Activated T-helper 1 cell treated with anti-CD3 and anti-CD28 coated beads, Interleukin-2, amount 50 U/mL, for 16 hours (primary cell): ENCODE measurements at places on chromosomes 3 and 15.

DNA sequence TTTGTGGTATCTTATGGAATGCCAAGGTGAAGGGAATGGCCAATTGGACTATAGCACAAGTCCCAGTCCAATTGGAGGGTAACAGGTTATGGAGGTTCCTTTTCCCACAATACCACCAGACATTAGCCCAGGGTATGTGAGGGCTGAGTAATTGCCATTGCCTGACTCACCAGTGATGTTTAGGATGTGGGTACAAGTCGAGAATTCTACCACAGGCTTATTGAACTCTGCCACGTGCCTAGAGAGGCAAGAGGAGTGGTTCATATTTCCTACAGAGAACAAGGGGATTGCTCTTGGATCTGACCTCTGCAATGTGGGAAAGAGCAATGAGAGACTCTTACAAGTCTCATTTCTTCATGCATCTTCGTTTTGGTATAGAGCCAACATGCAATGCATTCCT, 85.0 kb upstream of the XCR1 start:
- no peak for DNase-seq

DNA sequence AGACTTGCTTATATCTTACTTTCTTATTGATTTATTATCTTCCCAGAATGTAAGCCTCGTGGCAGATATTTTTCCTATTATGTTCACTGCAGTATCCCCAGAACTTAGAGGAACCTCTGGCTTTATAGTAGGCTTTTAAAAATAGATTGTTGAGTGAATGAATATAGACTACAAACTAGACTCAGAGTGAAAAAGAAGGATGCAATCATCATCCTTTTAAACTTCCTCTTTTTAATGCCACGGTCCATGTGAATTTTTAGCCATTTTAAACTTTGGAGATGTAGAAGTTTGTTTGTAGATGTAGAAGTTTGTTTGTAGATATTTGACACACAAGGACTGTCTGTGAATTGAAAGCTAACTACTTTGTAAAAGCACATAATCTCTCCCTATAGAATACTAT, 7.2 kb upstream of the P2RY12 start:
- no peak for DNase-seq

DNA sequence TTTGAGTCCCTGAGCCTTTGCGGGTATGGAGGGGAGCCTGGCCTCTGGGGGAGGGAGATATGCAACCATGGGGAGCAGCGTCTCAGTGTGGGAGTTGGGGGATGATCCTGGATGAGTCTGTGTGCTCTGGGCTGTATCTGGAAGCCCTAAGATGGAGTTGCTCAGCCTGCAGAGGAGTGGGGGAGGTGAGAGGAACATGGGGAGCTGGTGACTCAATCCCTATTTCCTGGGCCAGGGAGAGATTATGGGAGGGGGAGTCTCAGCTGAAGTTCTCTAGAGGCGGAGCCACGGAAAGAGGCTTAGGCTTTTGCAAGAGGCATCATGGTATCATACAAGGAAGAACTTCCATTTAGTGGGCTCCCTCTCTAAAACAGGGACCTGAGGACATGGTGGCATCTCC, 59.5 kb upstream of the TMEM115 start:
- DNase-seq = no peak

- no peak for DNase-seq
Measured at GRCh38 chr3:71494212-71494611, 89.3 kb downstream of the FOXP1 start.

DNA sequence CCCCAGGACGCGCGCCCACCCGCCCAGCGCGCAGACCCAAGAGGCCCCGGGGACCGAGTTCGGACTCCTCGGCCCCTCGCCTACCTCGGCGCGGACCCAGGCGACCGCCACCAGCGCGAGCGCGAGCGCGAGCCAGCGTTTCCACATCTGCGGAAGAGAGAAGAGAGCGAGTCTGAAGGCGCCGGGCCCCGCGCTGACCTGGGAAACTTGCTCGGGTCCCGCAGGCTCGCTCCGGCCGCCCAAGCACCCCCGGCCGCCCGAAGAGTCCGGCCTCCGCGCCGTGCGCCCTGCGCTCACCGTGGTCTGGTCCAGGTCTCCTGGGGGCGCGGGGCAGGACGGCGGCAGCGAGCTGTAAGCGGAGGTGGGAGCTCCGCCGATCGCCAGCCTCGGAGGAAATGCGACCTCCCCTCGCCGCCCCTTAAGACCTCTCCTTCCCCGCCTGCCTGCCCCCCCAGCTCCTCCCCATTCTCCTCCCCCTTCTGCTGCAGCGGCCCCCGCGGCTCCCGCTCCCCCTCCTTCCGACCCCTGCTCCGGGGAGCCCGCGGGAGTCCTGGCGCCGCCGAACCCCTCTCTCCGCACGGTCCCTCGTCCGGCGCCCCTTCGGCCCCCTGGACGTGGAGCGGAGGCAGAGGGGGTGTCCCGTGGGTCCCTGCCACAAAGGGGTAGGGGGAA, at the start of gene FSTL1:
TSS of gene FSTL1 (minus strand) at position 393 of the 672 bp plus-strand sequence. CDS start at position 147, 246 bp downstream.
- DNase-seq = no peak

- DNase-seq = no peak
Measured at GRCh38 chr3:151843275-151843674, 29.4 kb downstream of the AADAC start.

- DNase-seq = no peak
Measured at GRCh38 chr3:54905261-54905888, 22.5 kb downstream of the LRTM1 start.

DNA sequence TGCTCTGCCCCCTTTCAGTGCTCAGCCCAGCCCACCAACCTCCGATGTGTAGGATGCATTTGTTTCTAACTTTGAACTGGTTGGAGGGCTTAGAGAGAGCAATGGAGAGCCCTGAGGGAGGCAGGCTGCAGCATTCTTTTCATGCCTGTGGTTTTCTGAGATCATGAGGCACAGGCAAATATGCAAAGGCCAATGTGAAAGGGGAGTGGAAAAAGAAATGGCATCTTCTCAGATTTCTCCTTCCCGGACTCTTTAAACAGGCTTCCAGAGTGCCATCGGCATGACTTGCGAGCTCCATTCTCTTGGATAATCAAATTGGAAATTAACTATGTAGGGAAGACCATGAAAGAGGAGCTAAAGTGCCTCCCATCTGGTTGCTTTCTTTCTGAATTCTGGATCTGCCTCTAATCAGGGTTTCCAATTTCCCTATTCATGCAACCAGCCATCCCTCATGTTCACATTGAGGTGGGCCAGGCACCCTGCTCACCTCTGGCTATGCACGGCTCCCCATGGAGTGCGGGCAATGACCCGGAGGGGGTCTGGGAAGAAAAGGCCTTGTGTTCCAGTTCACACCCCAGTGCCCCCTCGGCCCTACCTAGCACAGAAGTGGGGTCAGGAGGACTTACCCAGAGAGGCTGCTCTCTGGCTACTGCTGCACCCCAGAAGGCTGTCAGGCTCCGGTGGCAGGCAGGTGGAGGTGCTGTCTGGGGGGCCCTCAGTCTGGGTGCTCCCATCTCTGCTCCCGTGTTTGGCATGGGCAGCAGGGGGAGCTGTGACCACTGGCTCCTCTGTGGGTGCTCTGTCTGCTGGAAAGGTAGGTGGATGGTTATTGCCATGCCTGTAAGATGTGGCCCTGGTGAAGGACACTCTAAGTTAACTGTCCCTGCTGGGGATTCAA, 16.1 kb downstream of the AMOTL2 start:
- no peak for DNase-seq

DNA sequence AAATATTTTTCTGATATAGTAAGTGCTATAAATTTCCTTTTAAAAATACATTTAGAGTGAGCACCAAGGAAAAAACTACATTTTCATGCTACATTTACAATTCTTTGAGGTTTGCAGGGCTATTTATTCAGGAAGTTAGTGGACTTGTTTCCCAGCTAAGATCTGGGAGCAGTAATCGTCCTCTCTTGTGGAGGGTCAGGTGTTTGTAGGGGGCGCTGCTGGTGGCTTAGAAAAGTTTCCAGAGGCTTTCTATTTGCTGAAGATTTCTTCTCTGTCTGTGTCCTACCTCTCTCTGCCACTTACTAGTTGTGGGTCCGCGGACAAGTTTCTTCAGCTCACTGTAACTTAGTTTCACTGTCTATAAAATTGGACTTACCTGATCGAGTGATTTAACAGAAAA, 163.9 kb downstream of the PEX5L start:
- DNase-seq = no peak

DNA sequence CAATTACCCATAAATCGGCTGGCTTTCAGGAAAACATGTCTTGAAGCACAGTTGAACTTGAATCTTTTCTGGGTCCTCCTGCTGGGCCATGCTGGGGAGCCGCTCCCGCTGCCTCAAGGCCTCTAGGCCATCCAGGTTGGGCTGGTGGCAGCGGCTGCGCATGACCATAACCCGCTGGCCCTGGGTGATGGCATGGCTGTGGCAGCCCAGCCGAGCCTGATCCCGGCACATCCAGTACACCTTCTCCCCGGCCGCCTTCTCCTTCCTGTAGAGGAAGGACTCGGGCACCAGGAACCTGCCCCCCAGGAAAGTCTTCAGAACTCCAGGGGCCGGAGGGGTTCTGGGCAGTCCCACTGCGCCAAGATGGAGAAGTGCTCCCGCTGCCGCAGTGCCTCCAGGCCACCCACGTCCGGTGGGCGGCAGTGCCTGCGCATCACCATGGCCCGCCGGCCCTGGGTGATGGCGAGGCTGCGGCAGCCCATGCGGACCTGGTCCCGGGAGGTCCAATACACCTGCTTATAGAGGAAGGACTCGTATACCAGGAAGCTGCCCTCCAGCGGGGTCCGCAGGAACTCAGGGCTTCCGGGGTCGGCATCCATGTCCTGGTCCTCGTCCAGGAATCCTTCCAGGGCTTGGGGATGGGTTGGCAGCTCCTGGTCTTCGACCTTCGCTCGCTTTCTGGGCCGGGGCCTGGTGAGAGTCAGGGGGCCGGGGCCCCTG, 84.3 kb upstream of the FXR1 start:
- no peak for DNase-seq

GRCh38 chr3:158935846-158936245, 134.0 kb downstream of the MFSD1 start:
- DNase-seq = no peak

DNA sequence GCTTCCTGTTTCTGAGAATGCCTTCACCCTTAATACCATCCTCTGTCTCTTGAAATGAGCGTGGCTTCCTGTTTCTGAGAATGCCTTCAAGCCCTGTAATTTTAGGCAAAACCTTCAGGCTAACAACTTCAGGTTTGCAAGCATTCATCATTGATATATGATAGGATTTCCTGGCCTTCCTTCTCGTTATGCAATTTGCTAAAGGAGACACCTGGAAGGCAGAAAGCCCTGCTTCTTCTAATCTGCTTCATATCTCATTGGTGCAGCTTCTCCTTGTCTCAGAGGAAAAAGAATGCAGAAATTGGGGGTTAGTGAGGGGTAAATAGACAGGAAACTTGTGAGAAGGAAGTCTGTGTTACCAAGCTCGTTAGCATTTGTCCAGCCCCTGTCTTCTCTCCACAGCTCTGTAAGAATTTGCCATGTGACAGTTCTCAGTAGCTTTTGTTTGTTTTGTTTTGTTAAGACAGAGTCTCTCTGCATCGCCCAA, 7.3 kb downstream of the ARL6IP5 start:
- no peak for DNase-seq

DNA sequence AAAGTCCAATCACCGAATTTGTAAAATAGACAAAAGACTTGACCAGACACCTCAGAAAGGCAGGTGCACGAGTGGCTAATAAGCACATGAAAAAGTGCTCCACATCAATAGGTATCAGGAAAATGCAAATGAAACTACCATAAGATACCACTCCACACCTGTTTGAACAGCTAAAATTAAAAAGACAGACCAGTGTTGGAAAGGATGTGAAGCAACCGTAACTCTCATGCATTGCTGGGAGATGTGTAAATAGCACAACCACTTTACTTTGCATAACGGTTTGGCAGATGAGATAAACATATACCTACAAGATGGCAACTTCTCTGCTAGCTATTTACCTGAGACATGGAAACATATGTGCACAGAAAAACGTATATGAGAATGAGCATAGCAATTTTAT, 56.9 kb downstream of the CADPS start:
- DNase-seq = no peak

- no peak for DNase-seq
Measured at GRCh38 chr15:85451099-85451700, 70.8 kb downstream of the AKAP13 start.

- DNase-seq = no peak
Measured at GRCh38 chr15:43928152-43928551, 101.3 kb downstream of the WDR76 start.

DNA sequence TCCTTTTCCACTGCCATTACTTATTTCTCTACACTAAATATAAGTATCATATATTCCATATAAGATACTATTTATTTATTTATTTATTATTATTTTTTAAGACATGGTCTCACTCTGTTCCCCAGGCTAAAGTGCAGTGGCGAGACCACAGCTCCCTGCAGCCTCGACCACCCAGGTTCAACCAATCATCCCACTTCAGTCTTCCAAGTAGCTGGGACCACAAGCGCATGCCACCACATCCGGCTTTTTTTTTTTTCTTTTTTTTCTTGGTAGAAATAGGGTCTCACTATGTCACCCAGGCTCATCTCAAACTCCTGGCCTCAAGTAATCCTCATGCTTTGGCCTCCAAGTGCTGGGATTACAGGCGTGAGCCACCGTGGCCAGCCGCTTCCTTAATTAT, 56.6 kb downstream of the TP53BP1 start:
- no peak for DNase-seq

GRCh38 chr3:152964911-152965609, 130.1 kb downstream of the P2RY1 start:
- no peak for DNase-seq

DNA sequence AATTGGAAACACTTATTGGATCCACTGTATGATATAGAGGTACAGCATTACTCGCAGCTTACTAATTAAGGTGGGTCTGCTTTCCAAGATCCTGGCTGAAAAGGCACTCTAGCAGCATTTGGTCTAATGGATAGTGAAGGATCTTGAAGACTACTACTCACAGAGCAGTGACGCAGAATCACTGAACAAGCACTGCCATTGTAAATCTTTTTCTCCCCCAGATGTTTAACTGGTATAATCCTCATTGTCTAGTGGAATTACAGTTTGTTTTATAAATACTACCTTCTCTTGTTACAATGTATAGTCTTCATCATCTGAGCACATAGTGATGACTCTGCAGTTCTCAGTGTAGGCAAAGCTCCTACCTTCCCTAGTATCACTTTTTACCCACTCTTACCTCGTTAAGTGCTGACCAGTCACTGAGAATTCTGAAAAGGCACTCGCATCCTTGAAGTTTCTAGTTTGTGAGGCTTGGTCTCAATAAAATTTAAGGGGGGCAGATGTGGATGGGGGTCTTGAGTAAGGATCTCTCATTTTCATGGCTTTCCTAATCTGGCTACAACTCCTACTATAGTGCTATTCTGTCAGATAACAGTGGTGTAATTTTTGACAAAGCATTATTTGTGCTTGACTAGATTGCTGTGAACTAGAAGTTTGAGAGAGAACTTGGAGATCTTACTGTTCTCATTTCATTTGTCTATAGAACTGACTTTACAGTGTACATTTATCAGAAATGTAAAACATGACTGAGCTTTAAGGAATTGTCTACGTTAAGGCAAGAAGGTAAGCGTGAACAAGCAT, 23.2 kb downstream of the MAPK6 start:
- DNase-seq = no peak

DNA sequence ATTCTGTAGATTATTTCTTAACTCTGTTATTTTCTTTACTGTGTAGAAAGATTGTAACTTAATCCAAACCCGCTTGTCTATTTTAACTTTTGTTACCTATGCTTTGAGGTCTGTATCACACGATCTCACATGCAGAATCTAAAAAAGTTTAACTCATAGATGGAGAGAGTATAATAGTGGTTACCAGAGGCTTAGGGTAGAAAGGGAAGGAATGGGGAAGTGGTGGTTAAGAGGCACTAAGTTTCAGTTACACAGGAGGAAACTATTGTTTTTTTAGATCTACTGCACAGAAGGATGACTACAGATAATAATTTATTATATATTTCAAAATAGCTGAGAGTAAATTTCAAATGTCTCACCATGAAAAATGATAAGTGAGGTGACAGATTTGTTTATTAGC, 515.2 kb downstream of the RSL24D1 start:
- DNase-seq = no peak

GRCh38 chr15:35479423-35479822, 66.5 kb downstream of the DPH6 start:
- no peak for DNase-seq
